ENCODE measurements at places on chromosomes 11 and 22.

DNA sequence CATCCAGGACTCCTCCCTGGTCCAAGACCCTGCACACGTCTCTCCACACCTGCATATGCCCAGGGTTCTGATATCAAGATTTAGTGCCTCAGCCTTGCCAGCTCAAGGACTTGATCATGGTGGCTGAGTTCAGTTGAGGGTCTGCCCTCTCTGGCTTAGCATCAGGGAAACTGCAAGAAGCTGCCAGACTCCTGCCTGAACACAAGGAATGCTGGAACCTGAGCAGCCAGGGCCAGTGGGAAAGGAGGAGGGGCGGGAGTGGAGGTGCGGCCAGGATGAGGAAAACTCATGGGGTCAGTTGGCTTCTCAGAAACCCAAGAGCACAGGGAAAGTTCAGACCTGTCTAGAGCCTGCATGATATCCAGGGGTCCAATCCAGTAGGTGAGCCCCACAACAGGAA, 546.1 kb downstream of the BUD13 start:
- no peak for DNase-seq

DNA sequence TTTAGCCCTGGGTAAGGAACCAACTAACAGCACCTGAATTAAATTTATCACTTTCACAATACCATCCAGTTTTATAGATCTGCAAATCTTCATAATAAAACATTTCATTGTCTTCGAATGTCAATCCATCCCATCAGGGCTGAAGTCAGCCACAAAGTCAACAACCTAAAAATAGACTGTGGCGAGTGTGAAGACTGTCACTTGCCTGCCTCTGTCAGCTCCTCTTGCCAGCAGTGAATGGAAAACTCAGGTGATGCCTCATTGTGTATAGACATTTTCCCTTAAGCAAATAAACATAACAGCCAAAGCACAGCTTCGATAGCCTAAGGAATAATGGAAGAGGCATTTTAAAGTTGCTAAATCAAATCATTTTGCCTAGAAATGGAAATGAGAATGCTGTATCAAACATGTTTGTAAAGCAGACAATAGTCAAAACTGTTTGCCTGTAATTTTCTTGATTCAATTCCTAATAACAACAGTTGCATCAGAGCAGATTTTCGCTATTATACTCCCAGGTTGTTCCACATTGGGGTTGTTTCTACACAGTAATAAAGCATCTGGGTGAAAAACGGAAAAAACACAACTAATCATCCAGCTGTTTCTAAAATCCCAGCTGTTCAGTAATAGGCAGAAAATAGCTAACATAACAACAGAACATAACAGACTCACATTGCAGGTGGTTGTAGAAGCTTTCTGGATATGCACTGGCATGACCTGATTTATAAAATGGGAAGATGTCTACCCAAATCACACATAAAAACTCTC, 15.7 kb downstream of the KCNA4 start:
- DNase-seq: no peak

DNA sequence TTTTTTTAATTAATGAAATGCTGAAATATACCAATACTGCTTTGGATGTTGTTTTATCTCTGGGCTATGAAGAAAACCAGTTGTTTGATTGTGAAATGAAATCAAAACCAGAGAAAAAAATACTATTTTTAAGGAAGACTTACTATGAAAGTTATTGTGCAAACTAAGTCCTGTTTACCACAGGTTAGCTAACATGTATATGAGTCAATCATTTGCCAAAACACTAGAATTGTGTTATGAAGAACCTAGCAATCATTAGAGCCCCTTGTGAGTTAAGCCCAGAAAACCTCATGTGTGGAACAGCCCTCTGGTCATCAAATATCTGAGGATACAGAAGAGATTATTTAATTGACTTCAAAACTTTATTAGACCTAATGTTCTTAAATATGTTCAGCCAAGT, 83.7 kb downstream of the FAT3 start:
- no peak for DNase-seq

GRCh38 chr11:1437500-1437899, 47.8 kb downstream of the BRSK2 start:
- DNase-seq: peak; percentile 8

GRCh38 chr11:70709596-70709995, 311.3 kb downstream of the CTTN start:
- DNase-seq: no peak

DNA sequence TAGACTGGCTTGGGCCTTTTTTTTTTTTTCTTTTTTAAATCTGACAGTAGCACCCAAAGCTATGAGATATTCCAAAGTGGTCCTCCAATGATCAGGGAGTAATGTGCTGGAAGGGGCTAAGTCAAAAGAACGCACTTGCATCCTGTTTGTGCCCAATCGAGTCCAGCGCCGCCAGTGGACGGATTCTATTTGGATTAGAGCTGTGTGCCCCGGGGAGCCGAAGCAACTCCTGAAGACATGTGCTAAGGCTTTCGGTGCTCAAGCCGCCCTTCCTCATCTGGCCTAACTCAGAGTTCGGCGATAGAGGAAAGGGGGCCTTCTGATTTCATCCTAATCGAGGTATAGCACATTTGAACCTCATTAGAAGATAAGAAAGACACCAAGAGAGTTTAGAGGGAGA, 147.8 kb upstream of the NECTIN1 start:
- DNase-seq: no peak

GRCh38 chr11:38392176-38392575, 1794.1 kb upstream of the RAG2 start:
- no peak for DNase-seq

DNA sequence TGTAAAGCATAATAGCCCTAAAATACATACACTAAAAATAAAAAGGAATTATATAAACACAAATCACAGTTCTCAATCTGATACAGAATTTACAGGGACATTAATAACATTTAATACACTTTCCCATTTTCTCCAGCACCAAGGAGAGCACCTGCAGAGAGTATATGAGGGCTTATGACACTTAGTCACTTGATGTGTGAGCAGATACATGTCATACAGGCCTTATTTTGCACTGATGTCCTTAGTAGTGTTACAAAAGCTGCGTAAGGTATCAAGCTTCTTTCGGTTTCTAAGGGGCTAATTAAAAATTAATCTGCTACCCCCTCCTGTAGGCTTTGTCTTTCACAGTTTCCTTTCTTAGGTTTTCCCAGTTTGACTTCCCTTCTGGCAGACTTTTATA, 61.3 kb downstream of the TRIM44 start:
- no peak for DNase-seq

DNA sequence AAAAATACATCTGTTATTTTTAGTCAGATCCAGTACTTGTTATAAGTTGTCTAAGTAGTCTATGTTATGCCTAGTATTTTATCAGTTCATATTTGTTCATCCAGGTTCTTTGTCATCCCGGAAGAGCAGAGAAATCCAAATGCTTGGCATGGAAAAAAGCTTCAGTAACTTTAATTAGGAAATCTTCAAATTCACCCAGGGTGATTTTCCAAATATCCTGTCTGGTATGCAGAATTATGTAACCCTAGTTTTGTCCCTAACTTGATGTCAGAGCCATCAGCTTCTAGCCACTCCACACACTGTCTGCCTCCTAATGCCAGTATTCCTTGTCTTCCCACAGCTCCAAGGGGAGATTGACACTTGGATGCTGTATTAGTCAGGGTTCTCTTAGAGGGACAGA, 216.2 kb downstream of the ARHGAP42 start:
- DNase-seq: no peak

Data from AG09309 (cell line).